Activated CD4-positive, alpha-beta T cell treated with anti-CD3 and anti-CD28 coated beads, Interleukin-10, Interleukin-2, amounts not matched to agents 100 ng/mL and 50 ng/mL, durations not matched to agents 16 hours and 8 hours (primary cell): ENCODE measurements at places on chromosomes 12 and 14.

DNA sequence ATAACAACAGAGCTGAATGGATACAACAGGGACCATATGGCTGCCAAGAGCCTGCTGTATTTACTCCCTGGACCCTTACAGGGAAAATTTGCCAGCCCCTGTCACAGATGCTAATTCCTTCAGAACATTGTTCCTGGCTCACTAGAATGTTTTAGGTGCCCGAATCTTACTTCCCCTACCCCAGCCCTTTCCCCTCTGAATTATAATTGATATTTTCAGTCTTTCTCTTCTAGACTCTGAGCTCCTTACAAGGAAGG is 235.3 kb downstream of the KSR2 start:
- no peak for DNase-seq

DNA sequence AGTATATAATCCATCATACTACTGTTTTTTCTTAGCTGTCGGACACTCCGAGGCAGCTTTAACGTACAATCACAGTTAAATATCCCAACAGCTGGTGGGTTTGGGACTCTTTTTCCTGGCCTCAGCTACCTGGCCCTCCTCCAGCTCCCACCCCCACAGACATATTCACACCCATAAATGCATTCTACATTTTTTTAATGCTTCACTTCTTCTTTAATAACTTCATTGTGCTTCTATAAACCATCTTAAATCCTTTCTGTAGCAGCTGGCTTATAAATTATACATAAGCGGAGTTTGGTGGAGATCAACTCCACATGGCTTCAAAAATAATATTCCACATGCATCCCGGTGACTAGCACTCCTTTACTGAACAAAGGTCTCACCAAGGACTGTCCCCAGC is 33.3 kb downstream of the TDG start:
- no peak for DNase-seq

GRCh38 chr12:32146074-32146873 is 39.6 kb downstream of the BICD1 start:
- DNase-seq, result no peak

- DNase-seq, result no peak
Observed at GRCh38 chr14:27688841-27689444, 1077.6 kb upstream of the FOXG1 start.

GRCh38 chr14:62079038-62079437 is 316.8 kb downstream of the SNAPC1 start:
- no peak for DNase-seq
